ENCODE measurements at places on chromosomes 6 and 20.
A peak's percentile ranks its signal among the peaks of the same experiment; 100 is the strongest.

GRCh38 chr6:38477680-38478260, 162.0 kb downstream of the BTBD9 start:
- DNase-seq, result peak; percentile 22

GRCh38 chr6:34536251-34536958, 19.7 kb downstream of the SPDEF start:
- DNase-seq, result no peak

- DNase-seq, result no peak
Measured at GRCh38 chr6:8170245-8170644, 67.9 kb upstream of the EEF1E1 start.

DNA sequence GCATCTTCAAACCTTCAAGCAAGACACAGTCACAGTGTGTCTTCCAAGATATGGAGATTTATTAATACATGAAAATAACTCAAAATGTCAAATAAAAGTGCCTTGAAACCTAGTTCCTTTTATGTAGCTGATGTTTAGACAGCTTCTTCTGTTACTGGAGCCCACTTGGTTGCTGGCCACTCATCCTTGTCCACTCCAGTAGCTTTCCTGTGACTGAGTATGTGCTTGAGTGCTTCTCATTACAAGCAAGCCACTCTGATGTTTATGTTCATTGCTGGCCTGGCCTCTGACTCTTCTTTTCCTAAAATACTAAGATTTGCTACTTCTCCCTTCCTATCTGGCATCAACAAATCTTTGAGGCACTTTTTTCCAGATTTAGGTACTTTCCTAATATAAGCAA, 545.2 kb upstream of the MAN1A1 start:
- no peak for DNase-seq

GRCh38 chr20:54557806-54558590, 82.6 kb downstream of the DOK5 start:
- no peak for DNase-seq

DNA sequence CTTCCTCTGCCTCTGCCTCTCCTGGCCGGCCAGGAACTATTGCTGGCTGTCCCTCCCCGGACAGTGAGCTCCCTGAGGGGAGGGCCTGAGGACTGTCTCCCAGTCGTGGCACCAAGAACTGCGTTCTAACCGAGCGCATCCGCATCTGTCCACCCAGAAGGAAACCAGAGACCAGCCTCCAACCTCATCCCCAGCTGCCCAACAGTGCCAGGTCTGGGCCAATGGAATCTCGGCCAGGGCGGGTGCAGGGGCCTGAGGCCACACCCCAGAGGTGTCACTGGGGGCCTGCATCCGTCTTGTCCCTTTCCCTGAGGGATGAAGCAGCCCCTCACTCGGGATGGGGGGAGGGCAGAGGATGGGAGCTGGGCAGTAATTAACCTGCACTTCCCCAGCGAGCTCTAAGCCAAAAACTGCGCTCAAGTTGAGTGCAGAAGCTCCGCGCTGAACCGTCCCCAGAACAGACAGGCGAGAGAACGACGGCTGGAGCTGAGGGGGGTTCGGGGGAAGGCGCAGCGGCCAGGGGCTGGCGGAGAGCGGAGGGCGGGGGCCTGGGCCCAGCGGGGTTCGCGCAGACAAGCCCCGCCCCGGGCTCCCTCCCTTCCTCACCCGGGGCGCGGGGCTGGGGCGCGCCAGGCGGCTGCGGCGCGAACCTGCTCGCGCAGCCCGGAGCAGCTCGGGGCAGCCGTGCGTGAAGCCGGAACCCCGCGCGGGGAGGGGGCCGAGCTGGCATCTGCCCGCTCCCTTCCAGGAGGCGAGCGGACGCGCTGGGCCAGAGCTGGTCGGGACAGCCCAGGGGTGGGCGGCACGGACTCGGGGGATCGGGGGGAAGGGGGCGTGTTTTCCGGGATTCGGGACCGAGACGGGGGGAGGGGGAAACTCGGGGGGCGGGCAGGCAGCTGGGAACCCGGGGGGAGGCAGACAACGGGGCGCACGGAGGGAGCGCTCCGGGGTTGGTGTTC, 1.4 kb downstream of the TFEB start:
- DNase-seq, result peak; percentile 76

DNA sequence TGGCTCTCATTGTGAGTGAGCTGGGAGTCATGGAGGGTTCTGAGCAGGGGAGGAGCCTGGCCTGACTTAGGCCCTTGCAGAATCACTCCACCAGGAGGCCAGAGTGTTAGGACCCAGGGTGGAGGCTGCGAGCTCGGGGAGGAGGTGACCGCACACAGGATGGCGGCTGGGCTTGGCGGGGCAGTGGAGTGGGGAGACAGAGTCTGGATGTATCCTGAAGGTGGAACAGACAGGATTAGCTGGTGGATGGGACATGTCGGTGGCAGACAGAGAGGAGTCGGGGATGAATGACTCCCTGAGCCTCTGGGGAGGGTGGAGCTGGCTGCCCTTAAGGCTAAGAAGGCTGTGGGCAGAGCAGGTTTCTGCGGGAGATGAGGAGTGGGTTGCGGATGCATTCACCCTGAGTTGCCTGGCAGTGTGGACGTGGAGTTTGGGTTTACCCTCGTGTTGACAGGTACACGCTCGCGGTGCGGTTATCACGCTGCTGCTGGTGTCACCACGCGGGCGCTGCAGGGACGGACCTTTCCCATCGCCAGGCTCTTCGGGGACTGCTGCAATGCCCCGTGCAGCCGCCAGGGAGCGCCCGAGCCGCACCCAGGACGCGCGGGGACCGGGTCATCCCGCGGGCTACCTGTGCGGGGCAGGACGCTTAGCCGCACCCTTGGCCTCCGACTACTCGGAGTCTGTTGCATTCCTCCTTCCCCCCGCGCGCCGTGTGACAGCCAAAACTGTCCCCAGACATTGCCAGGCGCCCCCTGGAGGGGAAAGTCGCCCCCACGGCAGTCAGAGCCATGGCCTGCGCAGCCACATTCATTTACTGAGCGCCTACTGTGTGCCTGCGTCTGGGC, 43.0 kb upstream of the PTGIS start:
- DNase-seq, result peak; percentile 81

DNA sequence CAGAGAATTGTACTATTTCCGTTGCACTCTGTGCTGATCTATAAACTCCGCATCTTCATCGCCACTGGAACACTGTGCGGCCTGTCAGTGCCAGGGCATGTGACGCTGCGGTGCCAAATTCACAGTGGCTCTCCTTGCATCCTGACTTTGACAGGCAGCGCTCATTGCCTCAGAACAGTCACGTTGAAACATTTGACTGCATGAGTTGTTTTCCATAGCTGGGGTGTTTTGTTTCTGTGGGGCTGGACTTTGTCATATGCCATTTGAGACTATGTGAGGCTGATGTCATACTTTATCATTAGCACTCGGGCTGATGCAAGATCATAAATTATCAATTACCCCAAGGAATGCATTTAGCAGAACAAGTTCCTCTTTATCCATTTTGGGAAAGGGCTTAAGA, 32.7 kb downstream of the CFAP61 start:
- peak; percentile 23 for DNase-seq

- DNase-seq, result no peak
Measured at GRCh38 chr20:11389186-11389585, 528.5 kb upstream of the BTBD3 start.

- DNase-seq, result peak; percentile 55
Measured at GRCh38 chr6:5135788-5136376, 50.7 kb downstream of the PPP1R3G start.

DNA sequence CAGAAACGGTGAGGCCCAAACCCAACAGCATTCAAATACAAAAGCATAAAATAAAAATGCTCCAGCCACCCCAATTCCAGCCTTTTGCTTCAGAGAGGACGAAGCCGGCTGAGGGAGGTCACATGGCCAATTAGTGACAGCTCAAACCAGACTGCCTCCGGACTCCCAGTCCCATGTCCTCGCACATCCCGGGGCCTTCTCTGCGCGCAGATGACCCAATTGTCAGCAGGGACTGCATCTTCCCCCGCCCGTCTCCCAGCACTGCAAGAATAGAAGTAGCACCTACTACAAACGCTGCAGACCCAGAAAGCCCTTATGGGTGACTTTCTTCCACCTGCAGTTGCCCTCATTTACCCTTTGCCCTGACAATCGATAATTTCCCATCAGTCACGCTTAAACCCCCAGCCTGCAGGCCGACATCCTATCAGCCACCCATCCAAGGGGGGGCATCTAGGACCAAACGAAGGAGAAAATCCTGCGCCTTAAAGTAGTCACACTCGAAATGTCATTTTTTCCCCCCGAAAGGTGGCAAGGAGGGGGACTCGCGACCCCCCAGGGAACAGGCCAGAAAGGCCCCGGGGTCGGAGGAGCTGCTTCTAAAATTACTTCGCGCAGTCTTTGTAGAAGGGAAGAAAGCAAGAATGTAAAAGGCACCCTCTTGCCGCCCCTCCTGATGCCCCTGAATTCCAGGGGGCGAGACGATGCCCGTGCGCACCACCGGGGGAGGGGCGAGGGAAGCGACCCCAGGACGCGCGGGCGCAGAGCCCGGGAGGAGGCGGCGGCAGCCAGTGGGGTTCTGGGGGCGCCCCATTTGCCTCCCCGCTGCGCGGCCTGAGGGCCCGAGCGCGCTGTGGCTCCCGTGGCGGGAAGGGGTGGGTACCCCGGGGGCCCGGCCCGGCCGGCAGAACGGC, 792 bp downstream of the SLC23A2 start:
- peak; percentile 90 for DNase-seq

GRCh38 chr6:134502614-134503549, 185.0 kb upstream of the SGK1 start:
- no peak for DNase-seq

DNA sequence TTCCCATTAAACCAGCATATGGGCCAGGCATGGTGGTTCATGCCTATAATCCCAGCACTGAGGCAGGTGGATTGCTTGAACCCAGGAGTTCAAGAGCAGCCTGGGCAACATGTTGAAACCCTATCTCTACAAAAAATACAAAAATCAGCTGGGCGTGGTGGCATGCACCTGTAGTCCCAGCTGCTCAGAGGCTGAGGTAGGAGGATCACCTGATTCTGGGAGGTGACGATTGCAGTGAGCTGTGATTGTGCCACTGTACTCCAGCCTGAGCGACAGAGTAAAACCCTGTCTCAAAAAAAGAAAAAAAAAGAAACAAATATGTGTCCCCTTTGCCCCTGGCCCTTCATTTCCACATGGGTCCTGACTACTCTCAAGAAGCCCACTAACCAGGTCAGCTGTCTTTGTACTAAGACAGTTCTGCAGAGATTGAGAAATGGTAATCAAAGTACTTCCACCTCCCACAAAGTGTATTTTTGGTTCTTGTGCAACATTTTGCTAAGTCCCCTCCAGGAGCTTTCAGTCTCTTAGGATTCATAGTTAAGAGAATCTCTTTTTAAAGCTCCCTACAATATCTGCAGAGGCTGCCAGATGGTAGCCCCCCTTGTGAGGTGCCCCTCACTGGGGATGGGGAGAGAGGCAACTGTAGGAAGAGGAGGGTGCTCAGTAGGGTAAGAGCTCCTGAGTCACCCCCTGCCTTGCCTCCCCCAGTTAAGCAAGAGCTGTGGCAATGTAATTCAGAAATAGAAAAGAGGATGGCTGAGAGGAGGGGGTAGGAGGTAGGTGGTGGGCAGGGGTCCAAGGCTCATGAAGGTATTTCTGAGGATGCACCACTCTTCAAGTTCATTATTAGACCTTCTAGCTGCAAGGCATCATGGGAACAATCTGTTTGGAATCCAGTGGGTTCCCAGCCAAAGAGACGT, 16.5 kb upstream of the WFDC2 start:
- peak; percentile 35 for DNase-seq

DNA sequence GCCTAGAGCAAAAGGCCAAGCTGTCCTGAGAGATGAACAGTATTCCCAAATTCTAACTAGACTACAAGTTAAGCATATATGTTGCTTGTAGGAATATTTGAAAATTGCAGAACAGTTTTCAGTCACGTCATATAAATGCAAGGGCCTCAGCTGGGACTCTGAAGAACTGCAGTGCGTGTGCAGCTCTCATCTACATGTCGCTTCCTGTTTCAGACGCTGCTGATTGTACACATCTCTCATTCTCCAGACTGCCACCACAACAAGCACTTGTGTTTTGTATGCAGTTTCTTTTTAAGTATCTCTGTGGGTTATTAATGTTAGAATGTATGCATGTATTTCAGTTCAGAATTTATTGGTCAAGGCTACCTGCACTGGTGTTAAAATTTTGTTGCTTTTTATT, 119.7 kb downstream of the MAP3K4 start:
- peak; percentile 66 for DNase-seq

DNA sequence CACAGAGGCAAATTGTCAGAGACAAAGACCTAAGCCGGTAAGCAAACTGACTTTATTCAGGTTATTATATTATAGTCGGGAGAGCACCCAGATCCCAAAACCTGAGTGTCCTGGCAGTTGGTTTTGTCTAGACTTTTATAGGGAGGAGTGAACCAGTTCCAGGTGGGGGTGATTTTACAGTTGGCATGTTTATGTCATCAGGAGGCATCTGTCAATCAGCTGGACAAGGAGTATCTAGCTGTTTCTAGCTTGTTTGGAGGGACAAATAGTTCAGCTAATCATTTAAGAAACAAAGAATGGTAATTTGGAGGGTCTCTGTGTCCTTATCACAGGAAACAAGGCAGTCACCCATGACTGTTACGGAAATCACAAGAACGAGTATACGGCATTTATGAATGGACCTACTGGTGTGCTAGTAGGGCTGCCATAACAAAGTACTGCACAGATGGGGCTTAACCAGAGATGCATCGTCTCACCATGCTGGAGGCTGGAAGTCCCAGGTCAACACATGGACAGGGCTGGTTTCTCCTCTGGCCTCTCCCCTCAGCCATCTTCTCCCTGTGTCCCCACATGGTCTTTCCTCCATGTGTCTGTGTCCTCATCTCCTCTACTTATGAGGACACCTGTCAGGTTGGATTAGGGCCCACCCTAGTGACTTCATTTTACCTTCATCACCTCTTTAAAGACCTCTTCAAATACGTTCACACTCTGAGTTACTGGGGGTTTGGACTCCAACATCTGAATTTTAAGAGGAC, 122.7 kb downstream of the LY86 start:
- no peak for DNase-seq

- DNase-seq, result no peak
Measured at GRCh38 chr6:137167702-137168377, 5.6 kb downstream of the IL22RA2 start.

DNA sequence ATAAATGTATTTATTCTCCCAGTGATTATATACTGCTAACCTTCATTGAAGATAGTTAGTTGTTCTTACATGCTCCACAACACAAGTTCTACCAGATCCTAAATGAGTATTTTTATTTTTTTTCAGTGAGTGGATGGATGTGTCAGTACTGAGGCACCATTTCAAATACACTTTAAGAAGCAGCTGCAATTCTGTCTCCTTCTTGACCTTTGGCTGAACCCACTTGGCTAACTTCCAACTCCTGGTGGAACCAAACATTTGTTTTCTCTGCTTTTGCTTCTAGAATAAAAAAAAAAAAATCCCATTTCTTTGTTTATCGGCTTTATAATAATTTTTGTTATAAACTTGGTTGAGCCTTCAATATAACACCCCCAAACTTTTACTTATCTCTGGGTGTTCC, 458.3 kb upstream of the MAP3K7 start:
- DNase-seq, result no peak

- no peak for DNase-seq
Measured at GRCh38 chr6:44624226-44624625, 236.7 kb downstream of the CDC5L start.

GRCh38 chr6:27297484-27297856, 14.6 kb downstream of the POM121L2 start:
- DNase-seq, result no peak

DNA sequence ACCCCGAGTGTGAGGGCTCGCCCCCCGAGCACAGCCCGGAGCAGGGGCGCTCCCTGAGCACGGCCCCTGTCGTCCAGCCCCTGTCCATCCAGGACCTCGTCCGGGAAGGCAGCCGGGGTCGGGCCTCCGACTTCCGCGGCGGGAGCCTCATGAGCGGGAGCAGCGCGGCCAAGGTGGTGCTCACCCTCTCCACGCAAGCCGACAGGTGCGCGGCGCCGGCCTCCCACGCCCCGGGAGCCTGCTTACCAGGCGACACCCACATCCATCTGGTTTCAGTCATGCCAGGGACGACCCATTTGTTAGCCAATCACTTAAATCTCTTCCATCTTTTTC, 73.5 kb upstream of the PBOV1 start:
- no peak for DNase-seq
